ENCODE measurements at places on chromosomes 1 and 21.
A peak's percentile ranks its signal among the peaks of the same experiment; 100 is the strongest.

DNA sequence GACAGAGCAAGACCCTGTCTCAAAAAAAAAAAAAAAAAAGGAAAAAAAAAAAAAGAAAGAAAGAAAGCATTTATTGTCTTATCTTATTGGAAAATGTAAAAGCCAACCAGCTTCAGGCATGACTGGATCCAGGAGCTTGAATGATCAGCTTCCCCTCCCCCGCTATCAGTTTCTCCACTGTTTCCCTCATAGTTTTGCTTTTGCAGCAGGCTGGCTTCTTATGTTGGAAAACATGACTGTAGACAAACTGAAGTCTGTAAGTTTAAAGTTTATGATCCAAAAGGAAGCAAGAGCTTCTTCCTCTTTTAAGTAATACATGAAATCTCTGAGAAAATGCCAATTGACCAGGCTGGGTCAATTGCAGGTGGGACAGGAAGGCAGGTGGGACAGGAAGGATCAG, 52.2 kb downstream of the FHAD1 start:
- peak; percentile 32 for DNase-seq

DNA sequence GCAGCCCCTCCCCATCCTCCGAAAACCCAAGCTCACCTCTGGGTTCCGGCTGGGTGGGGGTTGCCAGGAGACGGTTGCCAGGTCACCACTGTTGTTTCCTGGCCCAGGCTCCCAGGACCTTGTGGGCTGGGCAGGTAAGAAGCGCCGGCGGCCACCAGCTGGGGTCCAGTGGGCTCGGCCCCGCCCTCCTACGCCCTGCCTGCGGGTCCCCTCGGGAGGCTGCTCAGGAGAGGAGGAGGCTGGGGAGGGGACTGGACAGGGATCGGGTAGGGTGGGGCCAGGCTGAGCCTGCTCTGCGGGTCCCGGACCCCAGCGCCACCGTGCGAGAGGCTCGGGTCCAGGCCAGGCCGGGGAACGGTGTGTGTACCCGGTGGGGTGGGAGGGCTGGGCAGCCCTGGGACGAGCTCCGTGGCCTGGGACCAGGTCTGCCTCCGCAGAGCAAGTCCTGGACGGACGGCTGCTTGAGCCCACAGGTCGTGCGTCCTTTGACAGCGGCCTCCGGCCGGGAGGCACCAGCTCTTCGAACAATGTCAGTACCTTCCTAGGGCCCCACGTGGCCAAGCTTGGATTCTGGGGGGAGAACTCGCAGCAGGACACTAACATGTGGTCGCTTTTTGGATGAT, at the start of gene TTLL10:
Gene TTLL10 (plus strand): TSS at position 88 of the 623 bp plus-strand sequence. CDS start 5,336 bp downstream, outside the sequence.
- no peak for DNase-seq

DNA sequence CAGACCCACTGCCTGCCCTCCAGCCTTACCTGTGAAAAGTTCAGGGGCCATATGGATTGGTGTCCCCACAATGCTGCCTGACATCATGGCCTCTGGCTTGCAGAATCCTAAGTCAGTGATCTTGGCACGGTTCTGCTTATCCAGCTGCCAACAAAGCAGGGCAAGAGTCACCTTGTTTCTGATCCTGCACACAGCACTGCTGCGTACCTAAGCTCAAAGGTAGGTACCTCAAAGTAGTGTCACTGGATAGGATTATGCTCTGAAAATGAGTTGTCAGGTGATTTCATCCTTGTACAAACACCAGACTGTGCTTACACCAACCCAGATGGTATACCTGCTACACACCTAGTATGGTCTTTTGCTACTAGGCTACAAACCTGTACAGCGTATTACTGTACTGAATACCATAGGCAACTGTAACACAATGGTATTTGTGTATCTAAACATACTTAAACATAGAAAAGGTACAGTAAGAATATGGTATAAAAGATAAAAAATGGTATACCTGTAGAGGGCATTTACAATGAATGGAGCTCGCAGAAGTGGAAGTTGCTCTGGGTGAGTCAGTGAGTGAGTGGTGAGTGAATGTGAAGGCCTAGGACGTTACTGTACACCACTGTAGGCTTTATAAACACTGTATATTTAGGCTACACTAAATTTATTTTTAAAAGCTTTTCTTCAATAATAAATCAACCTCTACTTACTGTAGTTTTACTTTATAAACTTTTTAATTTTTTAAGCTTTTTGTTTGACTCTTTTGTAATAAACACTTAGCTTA, 29.1 kb upstream of the RBBP5 start:
- no peak for DNase-seq

DNA sequence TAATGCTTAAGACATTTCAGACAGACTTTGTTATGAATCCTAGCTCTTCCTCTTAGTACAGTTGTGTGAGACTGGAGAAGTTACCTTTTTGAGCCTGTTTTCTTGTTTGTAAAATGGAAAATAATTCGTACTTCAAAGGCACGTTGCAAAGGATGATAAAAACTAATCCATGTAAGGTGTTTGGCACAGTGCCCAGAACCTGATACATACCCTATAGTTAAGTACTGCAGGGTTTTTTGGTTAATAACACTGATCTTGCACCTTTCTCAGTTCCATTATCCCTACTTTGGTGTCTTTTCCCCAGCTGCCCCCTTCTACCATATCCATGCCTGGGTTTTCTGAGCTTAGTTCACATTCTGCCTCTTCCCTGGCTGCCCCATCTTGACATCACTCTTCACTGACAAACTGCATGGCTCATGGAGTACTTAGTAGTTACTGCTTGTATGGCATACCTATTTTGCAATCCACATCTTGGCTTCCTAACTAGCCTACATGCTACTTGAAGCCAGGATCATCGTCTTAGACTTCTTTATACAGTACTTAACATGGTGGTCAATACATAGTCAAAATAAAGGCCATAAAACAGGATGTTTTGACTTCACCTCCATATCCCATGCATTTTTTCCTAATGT, 10.1 kb downstream of the CCDC185 start:
- no peak for DNase-seq

DNA sequence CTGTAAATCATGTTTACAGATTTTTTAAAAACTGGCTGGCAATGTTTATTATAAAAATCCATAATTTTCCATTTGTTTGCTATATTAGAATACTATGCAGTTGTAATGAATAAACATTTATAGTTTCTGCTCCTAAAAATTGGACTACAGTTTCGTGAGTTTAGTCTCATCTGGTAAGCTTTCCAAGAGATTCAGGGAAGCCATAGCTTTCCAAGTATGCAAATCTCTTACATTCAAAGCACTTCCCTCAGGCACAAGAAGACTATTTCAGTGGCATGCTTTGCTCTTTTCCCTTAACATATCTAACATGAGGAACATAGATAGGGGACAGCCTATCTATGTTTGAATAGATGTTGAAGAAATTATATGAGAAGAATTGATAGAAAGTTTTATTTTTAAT, 77.2 kb downstream of the ADGRL2 start:
- no peak for DNase-seq

DNA sequence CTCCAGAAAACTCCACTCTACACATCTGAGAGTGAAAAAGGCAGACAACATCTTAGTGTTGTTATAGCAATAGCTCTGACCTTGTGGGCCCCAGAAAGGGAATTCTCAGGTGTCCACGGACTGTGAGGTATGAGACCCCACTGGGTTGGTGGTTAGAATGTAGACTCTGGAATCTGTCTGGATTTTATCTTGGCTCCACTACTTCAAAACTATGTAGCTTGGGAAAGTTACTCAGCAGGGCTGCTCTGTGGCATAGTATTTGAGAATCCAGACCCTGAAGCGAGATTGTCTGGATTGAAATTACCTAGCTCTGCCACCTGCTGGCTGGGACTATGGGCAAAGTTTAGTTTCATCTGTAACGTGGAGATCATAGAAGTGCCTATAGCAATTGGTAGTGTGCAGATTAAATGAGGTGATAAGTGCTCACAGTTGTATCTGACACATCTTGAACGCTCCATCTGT, 25.8 kb downstream of the PRDM2 start:
- peak; percentile 35 for DNase-seq

DNA sequence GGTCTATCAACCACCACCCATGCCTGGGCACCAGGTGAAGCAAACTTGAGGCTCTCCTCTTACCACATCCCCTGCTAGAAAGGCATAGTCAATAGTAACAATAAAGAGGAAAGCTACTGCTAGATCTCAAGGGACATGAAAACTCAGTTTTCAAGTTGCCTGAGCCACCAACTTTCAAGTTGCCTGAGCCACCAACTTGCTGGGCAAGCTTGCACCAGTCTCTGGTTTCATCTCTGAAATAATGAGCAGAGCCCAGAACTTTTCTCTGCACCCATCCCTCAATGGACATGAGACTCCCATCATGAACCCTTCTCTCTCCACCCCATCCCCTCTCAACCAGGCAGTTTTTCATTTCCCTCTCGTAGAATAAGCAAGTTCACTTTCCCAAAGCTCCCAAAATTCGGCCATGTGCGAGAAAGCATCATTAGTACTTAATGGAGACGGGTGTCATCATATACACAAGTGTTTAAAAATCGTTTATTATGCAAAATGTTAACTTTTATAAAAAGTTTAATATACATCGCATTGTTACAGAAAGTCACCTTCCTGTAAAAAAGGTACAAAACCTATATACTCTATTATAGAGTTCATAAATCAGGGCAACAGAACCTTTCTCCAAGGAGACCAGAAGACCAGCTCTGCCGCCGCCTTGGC, 1.7 kb downstream of the ID3 start:
- no peak for DNase-seq

- peak; percentile 37 for DNase-seq
Measured at GRCh38 chr1:209041927-209042326, 541.6 kb upstream of the CAMK1G start.

DNA sequence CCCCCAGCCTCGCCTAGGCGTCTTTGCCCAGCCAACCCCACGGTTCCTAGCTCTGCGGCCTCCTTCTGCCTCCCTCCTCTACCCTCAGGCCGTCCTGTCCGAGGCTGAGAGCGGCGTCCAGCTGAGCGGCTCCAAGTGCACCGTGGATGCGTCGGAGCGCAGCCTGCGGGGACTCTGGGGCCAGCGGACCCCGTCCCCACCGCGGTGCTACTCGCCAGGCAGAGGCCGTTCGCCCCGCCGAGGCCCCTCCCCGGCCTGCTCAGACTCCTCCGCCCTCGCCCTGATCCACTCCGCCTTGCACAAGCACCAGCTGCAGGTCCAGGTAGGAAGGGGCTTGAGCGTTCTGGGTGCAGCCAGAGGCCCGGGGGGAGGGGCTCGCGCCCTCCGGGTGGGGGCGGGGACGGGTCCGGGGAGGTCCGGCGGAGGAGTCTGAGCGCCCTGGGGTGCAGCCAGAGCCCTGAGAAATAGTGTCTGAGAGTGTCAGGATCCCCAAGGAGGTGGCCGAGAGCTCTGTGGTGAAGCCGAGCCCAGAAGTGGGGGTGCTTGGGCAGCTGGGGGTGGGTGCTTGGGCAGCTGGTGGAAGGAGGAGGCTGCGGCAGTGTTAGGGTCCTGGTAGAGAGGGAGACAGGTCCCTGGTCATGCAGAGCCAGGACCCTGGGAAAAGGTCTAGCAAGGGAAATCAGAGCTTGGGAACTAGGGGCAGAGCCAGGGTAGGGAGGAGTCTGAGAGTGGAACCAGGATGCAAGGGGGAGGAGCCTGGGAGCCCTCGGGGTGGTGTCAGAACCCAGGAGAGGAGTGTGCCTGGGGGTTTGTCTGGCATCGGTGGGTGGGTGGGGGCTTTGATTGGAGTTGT, 3.2 kb upstream of the NBPF3 start:
- DNase-seq, result no peak

DNA sequence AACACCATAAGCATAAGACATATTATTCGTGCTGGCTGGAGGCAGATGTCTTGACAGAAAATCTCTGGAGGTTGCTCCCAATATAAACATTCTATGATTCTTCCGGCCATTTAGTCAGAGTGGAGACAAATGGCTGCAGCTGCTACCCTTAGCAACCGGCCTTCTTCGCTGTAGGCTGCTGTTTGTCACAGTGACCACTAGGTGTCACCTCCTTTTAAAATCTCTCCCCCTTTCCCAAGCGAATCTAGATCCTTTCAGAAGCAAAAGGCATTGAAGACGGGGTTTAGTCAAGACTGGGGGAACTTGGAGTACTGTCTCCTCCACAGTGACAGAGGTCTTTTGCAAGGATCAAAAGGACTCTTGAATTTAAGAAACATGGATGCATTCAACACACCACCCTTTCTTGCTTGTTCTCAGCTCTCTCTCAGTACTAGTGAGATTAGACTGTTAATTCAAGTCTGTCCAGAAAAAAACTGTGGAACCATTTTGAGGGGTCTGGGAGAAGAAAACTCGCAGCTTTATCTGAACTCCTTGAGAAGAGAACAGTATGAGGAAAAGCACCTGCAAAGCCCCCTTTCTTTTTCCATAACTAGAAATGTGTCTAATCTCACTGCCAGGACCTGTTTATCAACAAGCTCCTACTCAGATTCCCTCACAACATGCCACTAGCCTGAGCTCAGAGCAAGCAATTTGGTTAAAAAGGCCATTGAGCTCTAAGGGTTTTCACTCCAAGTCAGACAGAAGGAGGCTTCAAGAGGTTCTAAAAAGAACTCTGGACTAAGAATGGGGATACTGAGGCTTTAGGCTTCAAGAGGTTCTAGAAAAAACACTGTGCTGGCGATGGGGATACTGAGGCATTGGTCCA, 408.3 kb upstream of the PLXNA2 start:
- peak; percentile 55 for DNase-seq

DNA sequence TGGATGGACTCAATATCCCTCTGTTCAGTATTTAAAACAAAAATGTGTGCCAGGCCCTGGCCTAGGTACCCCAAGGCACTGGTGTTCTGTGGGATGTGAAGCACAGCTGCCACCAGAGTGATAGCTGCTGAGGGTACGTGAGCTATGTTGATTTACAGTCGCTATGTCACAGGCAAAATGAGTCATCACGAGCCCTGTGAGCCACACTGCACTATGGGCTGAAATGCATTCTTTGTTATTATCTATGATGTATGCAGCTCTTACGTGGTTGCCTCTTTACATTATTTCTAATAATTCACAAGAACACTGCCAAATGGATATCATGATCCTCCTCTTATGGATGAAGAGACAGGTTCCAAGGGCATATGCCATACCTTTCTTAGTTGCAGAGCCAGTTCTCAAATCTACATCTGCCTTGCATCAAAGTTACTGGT, 2.1 kb downstream of the TEX38 start:
- no peak for DNase-seq

GRCh38 chr1:111621050-111621449, 1.5 kb downstream of the RAP1A start:
- DNase-seq, result peak; percentile 69

- DNase-seq, result peak; percentile 74
Measured at GRCh38 chr1:6646499-6647148, 22.0 kb downstream of the THAP3 start.

DNA sequence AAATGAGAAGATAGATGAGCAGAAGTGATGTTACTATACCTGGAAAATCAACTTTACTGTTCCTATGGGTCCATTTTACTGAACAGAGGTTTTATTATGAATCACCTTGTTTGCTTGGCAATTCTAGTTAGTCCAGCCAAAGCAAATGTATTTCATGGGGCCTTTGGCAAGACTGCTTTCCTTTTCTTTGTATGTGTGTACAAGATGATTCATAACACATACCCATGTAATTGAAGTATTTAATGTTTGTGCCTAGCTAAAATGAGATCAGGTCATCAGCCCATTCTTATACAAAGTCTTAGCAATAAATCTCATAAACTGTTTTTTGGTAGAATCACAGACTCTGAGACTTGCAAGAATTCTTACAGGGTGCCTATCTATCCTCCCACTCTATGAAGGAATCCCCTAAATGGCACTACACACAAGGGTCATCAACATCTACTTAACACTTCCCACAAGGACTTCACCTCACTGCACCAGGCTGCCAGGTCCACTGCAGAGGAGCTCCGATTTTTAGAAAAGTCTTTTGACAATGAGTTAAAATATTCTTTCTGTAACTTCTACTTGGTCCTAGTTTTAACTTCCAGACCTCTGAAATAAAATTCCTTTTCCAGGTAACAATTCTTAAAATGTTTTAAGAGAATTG, 58.5 kb downstream of the LPAR3 start:
- DNase-seq, result no peak

- DNase-seq, result no peak
Measured at GRCh38 chr1:210250998-210251679, 18.5 kb downstream of the SERTAD4 start.

- no peak for DNase-seq
Measured at GRCh38 chr1:189409774-189410173, 1067.9 kb downstream of the BRINP3 start.

Measured in suppressor macrophage treated with lipopolysaccharide for 1 hour (primary cell).